ENCODE measurements at places on chromosomes 1 and 21.
A peak's percentile ranks its signal among the peaks of the same experiment; 100 is the strongest.

DNA sequence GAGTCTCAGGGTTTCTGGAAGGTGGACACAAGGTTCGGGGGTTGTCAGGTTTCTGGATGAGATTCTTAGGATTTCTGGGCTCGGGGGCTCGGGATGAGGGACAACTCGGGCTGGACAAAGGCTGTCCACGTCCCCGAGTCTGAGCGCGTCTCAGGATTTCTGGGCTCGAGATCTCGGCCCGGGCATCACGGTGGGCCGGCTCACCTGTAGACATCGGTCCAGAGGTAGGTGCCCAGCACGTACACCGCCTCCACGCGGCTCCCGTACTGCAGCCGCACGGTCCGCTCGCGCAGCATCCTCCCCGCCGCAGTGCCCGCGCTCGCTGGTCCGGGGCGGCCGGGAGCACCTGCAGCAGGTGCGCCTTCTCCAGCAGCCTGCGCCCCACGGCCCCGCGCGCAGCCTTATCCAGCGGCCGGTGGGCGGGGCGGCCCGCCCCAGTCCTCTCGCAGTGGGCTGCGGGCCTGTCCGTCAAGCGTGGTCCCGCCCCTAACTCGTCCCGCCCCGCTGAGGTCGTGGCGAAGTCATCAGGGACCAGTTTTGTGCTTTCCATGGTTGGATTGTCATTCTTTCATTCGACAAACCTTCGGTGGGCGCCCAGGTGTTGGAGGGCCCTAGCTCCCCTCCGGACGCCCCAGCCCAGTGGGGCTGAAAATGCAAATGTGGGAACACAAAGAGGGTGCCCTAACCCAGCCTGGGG is at the start of gene PADI2:
PADI2 (minus strand) TSS at position 376 of the 697 bp plus-strand sequence; CDS start at position 296, 80 bp downstream.
- peak; percentile 79 for DNase-seq

- DNase-seq, result no peak
These were observed 16.8 kb downstream of the RIPK4 start for GRCh38 chr21:41750051-41750450.

GRCh38 chr1:1292851-1293250 is 12.6 kb downstream of the SCNN1D start:
- DNase-seq, result peak; percentile 26

GRCh38 chr1:19765623-19766022 is 34.1 kb downstream of the TMCO4 start:
- no peak for DNase-seq

DNA sequence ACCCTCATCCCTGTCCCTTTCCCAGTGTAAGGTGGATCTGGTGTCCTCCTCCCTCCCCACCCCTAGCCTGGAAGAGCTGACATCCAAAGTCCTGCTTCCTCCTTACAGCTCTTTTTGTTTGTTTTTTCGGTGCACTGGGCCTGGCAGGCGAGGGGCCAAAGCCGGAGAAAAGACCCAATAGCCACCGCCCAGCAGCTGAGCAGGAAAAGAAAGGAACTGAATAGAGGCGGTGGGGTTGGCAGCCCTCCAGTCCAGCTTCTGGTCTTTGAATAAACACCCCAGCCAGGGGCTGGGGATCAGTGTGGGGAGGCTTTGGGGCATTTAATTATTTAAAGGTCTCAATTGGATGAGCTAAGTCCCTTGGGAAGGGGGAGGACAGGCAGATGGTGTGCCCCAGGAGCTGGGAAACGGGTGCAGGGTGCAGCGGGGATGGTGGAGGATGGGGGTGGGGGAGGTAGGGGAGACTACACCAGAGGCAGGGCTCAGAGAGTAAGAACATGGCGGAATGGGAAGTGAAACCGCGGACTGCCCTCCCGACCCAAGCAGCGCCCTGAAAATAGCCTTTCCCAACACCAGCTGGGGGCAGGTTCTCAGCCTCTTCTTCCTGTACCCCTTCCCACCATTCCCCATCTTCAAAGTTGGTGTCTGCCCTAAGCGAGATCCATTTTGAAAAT is 20.2 kb downstream of the BTG2 start:
- peak; percentile 83 for DNase-seq

GRCh38 chr21:37994211-37994610 is 78.0 kb upstream of the KCNJ6 start:
- no peak for DNase-seq

DNA sequence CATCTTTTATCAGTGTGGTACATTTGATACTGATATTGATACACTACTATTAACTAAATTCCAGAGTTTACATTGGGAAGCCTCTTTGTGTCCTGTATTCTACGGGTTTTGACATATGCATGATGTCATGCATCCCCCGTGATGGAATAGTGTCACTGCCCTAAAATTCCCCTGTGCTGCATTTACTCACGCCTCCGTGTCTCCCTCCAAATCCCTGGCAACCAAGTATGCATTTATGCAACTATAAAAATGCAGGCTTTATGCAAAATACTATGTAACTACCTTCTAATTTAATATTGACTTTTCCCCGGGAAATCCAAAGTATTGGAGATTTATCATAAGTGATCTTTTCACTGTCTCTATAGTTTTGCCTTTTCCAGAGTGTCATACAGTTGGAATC is 453.7 kb upstream of the RUNX1 start:
- no peak for DNase-seq

GRCh38 chr21:35911412-35912191 is 148.7 kb downstream of the SETD4 start:
- DNase-seq, result no peak

DNA sequence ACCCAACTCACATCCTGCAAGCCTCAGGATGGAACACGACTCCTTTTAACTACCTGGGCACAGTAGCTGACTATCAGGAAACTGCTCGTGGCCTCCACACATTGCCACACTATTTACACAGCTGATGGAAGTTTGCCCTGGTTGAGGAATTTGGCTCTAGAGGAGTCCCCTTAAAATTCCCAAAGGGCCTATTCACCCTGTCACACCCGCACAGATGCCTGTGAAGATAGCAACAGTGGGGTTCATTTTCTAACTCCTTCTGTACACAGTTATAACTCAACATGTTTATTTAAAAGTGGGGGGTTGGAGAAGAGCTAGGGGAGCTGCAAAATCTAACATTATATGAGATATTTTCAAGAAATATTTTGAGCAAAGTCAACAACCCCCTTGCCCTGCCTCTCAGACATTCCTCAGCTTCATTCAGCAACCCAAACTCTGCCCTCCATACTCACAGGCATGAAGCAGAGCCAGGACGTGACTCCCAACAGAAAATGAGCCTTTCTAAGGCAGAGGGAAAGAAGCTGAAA is 35.8 kb upstream of the CCN1 start:
- DNase-seq, result no peak

DNA sequence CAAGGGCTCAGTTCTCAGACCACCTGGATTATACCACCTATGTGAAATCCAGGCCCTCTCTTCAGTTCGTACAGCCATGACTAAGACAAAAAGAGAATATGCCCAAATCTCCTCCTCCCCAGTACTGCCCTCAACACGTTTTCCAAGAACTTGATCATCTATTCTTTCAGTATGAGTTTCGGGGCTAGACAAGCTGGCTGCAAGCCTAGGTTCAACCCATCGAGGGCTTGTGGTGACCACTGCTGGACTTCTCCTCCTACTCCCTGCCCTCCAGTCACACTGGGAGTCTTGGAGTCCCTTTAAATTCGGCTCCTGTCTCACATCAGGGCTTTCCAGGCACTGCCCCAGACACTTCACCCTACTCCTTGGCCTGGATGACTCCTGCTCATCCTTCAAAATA is 352.3 kb downstream of the KCNH1 start:
- DNase-seq, result no peak

DNA sequence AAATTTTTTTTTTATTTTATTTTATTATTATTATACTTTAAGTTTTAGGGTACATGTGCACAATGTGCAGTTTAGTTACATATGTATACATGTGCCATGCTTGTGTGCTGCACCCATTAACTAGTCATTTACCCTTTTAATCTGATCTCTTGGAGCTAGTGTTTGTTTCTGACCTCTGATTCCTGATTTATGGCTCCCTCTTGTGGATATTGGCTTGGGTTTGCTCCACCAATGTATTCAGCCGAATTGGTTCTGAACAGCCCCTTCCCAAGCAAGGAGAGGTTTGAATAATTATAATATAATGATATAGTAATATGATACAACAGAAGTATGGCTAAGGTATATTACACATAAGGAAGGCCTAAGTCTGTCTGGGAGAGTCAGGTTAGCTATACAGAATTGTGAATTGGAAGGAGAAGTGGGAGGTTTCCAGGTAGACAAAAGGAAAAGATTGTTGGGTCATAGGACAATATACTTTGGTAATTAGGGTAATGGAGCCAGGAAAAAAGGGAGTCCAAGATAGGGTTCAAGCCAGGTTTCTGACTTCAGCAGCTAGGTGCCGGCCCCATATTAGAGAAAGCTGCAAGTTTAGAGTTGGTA is 53.1 kb upstream of the HMCN1 start:
- no peak for DNase-seq

DNA sequence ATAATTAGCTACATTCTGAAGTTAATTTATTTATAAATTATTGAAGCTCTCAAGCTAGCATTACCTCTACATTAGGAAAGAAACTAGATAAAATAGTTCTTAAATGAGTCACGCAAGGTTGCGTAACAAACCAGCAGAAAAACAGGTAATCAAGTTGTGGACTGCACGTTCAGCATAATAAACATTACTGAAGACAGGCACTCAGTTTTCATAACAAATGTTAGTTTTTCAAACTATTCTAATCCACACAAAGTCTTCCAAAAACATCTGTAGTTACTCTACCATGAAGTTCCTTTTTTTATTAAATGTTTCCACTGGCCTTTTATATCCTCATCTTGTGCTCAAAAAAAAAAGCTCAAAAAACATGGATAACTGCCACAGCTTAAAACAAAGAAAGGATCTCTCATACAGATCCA is 1.3 kb downstream of the TOR1AIP2 start:
- DNase-seq, result no peak

- DNase-seq, result no peak
These were observed 210.7 kb upstream of the PTBP2 start for GRCh38 chr1:96510911-96511310.

DNA sequence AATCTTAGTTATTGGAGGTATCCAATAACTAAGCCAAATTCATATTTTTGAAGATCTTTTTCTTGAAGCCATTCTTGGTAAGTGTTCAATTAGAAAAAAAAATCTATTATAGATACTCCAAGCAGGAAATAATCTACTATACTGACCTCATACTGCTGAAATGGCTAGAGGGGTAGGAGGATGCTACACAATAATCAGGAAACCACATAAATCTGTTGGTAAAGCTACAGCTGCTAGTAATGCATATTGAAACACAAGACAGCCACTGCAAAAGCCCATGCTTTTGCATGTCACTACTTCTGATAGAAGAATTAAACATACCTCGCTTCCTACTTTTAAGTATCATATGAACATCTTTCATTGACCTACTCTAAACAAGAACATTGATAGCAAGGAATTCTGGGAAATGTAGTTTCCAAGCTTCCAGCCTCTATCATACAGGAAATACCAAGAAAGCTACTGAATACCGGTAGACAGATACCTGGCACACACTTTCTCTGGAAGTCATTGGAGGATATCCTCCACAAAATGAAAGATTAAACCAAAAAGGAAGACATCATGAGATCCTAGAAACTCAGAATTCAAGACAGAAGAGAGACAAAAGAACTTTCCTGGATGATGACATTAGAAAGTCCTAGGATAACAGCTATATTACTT is 103.0 kb upstream of the VAV3 start:
- DNase-seq, result no peak

DNA sequence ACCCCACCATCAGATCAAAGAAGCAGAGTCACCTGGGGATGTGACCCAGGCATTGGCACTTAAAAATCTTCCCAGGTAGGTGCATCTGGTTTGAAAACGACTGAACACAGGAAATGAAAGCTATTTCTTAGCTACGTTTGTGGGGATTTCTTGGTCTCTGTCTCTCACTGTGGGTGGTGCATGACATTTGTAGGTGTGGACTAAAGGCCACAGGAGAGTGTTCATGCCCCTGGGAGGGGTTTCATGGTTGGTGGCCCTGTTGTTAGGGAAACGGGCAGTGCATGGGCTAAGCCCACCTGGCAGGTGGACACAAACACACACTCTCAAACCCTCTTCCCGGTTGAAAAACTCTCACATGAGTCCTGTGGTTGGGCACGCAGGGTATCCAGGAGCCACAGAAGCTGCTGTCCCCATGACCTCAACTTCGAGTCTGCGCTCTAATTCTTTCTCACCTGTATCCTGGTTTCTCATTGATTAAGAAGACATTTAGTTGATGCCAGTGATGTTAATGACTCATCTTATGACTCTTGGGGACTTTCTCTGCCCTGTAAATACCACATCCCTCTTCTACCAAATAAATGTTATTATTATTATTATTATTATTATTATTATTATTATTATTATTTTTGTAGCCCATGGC is 119.4 kb downstream of the MRPS6 start:
- no peak for DNase-seq
